IgD-negative memory B cell (primary cell): ENCODE measurements at places on chromosomes 16 and 17. TPM values are rescaled to one million over a fixed set of nuclear protein-coding genes. Genes with fewer than 3 reads are reported as not detected.

Gene MMP2
- not detected for polyA plus RNA-seq

Gene ATP2A1
- not detected for polyA plus RNA-seq

Gene KCNH6
- not detected for polyA plus RNA-seq

Gene SBK1
- 0.68 TPM for polyA plus RNA-seq

Gene DUS1L
- polyA plus RNA-seq, result 55.7 TPM

Gene EVI2B
- polyA plus RNA-seq, result 192 TPM

Gene KLHL10
- 0.16 TPM for polyA plus RNA-seq

Gene MYH8
- polyA plus RNA-seq, result not detected

Gene HBQ1
- not detected for polyA plus RNA-seq

Gene CDH5
- polyA plus RNA-seq, result not detected

Gene NKD1
- not detected for polyA plus RNA-seq

Gene TBX21
- polyA plus RNA-seq, result 10.0 TPM

Gene NLE1
- polyA plus RNA-seq, result 6.0 TPM

Gene NEUROD2
- not detected for polyA plus RNA-seq

Gene DNAH3
- polyA plus RNA-seq, result not detected

Gene SEPTIN12
- polyA plus RNA-seq, result not detected

Gene PRDM7
- polyA plus RNA-seq, result not detected

Gene COPRS
- 35.4 TPM for polyA plus RNA-seq

Gene LCMT1
- 34.6 TPM for polyA plus RNA-seq

Gene C16orf92
- not detected for polyA plus RNA-seq

Gene CACNA1H
- not detected for polyA plus RNA-seq

Gene ACSM3
- 1.6 TPM for polyA plus RNA-seq
